D341Med (cell line): ENCODE measurements at places on chromosomes 5 and 9.

DNA sequence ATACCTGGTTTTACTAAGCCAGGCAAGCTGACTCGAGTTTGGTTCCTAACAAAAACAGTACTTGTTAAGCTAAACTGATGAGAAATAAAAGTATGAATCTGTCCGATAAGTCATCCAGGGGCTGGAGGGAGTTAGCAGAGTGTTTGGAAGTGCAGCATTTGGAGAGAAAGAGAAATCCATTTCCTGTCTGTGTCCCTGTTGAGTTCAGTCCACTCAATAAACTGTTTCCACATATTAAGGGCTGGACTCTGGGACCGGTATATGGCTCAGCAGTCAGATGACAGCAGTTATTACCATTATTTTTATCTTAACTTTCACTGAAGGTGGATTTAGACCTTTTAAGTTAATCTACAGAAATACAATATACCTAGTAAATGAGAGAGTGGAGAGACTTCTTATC, 130.6 kb upstream of the ADRA1B start:
- DNase-seq: no peak

GRCh38 chr5:109309326-109310063, 100.3 kb downstream of the PJA2 start:
- DNase-seq: no peak

DNA sequence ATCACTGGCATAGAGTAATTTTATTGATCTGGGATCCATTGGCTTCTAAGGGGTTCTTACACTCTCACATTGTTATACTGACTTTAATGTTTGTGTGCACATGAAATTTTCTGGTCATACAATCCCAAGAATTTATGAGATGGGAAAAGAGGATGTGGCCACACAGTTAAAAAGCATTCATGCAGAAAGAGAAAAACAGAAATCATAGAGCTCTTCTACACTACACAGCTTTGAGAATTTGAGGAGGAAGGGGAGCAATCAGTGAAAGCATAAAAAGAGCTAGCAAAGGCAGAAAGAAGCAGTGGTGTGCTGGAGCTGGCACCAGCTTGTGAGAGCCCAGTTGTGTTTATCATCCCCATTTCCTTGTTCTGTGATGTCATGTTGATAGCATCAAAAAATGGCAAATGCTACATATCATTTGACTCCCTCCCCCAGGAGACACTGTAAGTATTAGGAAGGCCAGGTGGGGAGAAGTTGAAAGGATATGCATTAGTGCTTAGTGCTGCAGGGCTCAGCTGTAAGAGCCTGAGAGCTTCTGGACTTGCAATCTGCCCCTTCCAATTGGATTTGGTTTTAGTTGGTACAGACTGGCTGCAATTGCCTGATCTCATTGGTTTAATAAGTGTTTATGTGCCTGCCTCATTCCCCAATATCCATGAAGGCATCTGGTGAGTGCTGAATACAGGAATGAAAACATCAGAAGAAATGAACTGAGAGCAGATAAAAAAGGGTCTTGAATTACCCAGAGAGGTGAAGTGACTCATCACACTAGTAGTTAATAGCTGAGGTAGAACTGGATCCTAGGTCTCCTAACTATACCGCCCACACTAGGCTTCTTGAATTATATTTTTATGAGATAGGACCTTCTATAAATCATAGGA, 30.9 kb downstream of the RHOBTB3 start:
- DNase-seq: no peak

DNA sequence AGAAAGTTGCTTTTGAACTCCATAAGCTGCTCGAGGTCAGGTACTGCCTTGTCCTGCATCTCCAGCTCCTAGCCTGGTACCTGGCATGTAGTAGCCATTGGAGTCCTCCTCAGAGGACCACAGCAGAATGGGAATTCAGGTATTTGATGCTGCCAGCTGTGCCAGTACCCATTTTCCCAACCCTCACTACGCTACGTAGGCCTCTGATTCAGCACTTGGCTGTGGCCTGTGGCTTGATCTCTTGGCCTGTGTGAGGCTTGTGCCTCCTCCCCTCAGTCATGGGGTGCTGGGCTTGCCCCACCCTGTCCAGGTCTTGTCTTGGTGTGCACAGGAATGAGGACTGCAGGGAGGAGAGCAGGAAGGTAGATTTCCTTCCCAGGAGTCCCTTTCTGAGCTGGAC, 11.8 kb downstream of the OTULIN start:
- DNase-seq: no peak

- no peak for DNase-seq
Measured at GRCh38 chr5:25414742-25415141, 770.0 kb upstream of the CDH10 start.

DNA sequence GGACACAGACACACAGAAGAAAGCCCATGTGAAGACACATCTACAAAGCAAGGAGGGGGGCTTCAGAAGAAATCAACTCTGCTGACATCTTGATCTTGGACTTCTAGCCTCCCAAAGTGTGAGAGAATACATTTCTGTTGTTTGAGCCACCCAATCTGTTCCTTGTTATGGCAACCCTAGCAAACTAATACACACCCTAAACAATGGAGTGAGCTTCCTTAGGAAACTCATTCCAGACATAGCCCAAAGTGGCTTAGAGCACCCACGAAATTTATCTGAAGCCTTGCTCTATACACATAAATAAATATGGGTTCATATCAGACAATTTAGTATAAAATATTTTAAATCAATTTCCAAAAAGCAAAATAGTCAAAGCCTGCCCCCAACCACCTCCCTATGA, 7.6 kb upstream of the TBC1D2 start:
- no peak for DNase-seq

DNA sequence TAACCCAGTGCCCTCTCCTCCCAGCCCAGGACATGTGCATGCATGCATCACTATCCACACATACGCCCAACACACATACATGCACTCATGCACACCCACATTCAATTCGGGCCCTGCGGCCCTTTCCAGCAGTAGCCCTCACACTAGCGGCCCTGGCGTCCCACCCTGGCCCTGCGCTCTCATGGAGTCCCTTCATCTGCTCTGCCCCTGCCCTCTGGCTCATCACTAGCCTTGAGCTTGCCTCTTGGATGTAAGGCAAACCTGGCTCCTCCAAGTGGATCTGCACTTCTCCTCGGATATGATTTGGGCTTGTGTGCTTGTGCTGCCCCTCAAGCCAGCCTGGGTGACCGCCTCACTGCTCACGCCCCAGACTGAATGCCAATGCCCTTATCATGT, 147.2 kb downstream of the SEC61B start:
- no peak for DNase-seq

GRCh38 chr9:81289622-81290021, 399.7 kb downstream of the TLE1 start:
- no peak for DNase-seq

DNA sequence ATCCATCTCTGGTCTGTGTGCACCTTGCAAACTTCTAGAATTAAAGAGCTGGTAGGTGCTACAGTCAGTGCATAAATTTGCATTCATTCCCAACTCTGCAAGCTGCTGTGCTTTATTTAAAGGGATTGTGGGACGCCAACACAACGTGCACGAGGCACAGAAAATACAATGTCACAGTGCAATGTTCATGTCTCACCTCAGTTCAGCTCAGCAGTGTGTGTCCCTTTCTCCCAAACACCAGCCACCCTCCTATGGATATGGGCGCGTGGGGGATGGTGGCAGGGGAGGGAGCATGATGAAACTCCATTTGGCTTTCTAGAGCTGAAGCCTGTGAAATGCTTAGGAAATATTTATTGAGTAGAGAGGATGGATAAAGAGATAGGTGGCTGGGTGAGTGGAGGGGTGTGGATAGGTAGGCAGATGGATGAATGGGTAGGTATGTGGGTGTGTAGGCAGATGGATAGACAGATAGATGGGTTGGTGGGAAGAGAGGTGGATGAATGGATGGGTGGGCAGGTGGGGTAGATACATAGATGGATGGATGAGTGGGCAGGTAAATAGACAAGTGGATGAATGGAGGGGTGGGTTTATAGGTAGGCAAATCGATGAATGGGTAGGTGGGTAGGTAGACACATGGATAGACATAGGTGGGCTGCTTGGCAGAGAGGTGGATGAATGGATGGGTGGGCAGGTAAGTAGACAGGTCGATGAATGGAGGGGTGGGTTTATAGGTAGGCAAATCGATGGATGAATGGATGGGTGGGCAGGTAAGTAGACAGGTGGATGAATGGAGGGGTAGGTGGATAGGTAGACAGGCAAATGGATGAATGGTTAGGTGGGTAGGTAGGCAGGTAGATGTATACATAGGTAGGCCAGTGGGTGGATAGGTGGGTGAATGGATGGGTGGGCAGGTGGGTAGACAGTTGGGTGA, 92.7 kb upstream of the FCN2 start:
- DNase-seq: no peak

GRCh38 chr5:173932695-173933139, 44.6 kb downstream of the CPEB4 start:
- DNase-seq: no peak

DNA sequence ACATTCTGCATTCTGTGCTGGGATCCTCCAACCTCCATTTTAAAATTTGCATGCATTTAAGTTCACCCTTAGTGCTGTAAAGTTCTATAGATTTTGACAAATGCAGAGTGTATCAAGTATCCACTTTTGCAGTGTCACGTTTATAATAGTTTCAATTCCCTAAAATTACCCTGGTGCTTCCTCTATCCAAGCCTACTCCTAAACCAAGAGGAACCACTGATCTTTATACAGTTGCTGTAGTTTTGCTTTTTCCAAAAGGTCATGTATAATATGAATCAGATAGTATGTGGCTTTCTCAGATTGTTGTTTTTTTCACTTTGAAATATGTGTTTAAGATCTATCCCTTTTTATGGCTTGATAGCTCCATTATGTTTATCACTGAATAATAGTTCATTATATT, 468.4 kb upstream of the CDH6 start:
- no peak for DNase-seq

DNA sequence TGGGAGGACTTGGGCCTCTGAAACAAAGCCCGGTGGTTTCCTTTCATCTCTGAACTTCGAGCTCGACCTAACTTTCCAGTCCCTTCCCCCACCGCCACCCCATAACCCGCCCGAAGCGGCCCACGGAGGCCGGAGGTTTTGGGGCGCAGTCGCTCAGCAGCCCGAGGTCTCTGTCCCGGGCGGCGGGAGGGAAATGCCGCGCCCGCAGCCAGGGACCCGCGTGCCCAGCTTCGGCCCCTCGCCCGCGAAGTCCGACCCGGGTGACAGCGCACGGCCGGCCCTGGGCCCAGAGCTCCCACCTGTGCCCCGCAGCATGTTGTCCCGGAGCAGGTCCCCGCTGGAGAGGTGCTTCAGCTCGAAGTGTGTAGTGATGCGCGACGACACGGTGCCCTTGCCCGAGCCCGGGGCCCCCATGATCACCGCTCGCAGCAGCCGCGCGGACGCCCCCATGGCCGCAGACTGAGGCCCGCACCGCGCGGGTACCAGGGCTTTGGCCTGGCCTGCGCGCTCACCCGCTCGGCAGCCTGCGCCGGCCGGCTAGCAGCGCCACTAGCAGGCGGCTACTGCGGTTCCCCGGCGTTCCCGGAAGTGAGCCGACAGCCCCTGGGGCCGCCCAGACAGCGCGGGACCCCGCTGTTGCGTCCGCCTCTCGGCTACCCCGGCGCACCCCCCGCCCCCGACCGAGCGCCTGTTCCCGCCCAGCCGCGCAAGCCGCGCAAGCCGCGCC, at the start of gene AK3:
AK3 (minus strand) TSS at position 565 of the 727 bp plus-strand sequence; CDS start at position 450, 115 bp downstream.
- peak; percentile 94 for DNase-seq

DNA sequence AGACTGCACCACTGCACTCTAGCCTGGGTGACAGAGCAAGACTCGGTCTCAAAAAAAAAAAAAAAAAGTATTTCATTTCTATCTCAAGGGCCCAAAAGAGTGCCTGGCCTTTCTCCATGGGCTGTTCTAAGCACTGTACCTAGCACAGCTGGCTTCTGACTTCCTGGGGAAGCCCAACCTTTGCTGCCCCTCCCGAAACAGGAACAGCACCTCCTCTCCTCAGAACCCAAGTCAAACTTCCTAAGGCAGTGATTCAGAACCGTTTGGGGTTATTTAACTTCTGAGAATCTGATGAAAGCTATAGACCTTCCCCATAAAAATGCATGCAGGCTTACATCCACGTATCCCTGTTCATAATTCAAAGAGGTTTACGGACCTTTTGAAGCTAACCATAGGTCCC, 57.8 kb downstream of the NRG2 start:
- no peak for DNase-seq

GRCh38 chr9:78132701-78133058, 101.1 kb upstream of the GNAQ start:
- DNase-seq: no peak

GRCh38 chr9:112487008-112487798, 576 bp downstream of the KIAA1958 start:
- peak; percentile 75 for DNase-seq

DNA sequence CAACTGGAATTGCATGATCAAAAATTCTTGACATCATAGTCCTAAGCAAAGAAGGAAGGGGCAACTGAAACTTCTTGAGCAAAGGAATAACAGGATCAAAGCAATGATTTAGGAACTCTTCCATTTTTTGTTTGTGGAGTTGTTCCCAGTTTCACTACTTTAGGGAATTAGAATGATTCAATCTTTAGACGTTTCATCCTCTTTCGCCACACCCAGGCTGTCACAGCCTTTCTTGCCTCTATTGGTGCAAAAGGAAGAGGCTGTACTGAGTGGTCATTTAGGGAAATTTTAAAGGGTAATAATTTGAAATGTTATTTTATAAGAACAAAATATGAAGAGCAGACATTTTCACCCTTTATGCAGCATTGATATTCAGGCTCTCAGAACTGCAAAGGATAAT, 1026.0 kb upstream of the ARRDC3 start:
- no peak for DNase-seq

GRCh38 chr5:137462816-137463520, 36.2 kb downstream of the SPOCK1 start:
- DNase-seq: no peak

GRCh38 chr9:82764061-82764668, 298.8 kb downstream of the RASEF start:
- DNase-seq: no peak

- no peak for DNase-seq
Measured at GRCh38 chr5:35183556-35183955, 46.7 kb downstream of the PRLR start.

DNA sequence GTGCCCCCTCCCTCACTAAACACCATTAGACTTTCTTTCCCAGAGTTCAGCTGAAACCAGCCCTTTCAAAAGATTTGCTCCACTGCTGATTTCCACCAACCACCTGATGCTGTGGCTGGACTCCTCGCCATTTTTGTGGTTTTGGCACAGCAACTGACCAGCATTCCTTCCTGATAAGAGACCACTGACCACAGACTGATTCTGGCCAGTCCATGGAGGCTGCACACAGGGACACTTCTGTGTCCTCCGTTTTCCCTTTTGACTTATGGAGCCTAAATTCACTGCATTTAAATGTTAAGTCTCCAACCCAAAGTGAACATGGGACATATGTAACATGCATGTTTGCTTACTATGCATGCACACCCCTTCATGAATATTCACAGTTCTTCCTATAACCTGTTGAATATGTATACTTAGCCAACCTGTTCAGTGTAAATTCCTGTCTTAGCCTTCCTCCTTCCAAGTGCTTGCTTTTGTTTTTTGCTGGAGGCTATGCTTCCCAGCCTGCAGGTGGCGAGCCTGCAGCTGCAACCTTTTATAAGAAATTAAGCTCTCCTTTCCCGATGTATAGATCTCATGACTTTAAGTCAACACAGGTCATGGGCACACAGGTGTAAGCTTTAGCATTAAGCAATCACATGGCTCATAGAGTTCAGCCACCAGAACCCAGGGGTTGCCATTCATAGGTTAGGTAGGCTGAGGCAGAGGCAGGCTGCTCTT, 78.7 kb downstream of the ACTL7B start:
- DNase-seq: no peak
